ENCODE measurements at places on chromosomes 12 and 14.

DNA sequence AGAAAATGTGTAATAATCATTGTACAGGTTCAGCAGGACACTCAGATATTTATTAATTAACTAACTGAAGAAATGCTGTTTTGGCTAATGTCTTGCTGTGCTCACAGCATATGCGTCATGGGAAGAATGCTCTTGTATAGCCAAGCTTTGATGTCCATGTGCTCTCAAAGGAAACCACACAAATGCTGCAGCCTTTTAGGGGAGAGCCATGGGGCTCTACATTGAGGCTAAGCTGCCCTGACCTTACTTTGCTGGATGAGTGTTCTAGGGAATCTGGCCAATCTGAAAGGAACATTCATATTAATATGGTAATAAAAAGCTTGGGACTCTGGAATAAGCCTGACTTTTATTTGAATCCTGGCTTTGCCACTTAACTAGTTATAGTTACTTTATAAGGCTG, 9.5 kb upstream of the CRADD start:
- no peak for DNase-seq

DNA sequence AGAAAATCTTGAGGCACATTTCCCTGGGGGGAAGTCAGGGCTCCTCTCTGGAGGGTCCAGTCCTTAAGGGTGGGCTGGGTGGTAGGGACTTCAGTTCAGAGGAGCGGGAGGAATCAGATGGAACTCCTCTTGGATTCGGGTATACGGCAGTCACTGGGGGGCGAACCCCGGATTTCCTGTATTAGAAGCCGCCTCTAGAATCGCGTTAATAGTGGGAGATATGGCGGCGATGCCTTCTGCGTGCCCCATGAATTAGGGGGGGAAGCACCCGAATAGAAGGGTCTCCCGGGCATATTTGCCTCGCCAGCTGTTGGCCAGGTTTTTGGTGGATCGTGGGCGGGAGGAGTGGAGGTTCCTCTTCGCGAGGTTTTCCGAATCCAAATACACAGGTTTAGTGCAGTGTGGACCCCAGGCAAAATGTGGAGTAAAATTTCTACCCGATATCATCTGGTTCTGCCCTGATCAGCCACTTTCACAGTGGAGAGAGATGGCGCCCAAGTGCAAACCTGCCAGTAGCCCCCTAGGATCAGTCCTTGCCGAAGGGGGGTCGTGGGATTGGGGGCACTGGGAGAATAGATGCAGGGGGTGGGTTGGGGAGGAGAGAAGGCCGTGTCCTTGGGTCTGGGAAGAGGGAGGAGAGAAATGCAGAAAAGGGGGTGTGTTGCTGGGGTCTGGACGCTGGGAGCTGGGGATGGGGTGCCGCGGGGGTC, 628 bp downstream of the MEG3 start:
- no peak for DNase-seq

GRCh38 chr14:51014625-51015024, 70.3 kb upstream of the PYGL start:
- DNase-seq: no peak

- no peak for DNase-seq
Measured at GRCh38 chr12:92665496-92665895, 37.3 kb upstream of the PLEKHG7 start.

DNA sequence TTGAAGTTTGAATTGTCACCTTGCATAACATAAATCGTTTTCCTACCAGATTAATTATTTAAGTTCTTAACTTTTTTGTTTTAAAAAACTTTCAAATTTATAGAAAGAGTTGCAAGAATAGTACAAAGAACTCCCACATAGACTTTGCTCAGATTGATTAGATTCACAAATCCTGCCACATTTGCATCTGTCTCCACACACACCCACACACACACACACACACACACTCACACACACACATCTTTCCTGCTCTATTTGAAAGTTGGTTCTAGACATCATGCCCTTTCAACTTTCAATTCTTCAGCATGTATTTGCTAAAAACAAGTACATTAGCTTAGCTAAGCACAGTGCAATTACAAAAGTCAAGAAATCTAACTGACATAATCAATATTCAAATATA, 184.0 kb downstream of the ITPR2 start:
- DNase-seq: no peak

GRCh38 chr14:69387311-69387710, 10.8 kb downstream of the ERH start:
- no peak for DNase-seq

- DNase-seq: no peak
Measured at GRCh38 chr12:52005903-52006703, 643 bp upstream of the TAMALIN start.

GRCh38 chr14:68846466-68846865, 53.6 kb upstream of the ZFP36L1 start:
- DNase-seq: no peak

GRCh38 chr12:14216405-14217294, 148.8 kb upstream of the ATF7IP start:
- DNase-seq: no peak

DNA sequence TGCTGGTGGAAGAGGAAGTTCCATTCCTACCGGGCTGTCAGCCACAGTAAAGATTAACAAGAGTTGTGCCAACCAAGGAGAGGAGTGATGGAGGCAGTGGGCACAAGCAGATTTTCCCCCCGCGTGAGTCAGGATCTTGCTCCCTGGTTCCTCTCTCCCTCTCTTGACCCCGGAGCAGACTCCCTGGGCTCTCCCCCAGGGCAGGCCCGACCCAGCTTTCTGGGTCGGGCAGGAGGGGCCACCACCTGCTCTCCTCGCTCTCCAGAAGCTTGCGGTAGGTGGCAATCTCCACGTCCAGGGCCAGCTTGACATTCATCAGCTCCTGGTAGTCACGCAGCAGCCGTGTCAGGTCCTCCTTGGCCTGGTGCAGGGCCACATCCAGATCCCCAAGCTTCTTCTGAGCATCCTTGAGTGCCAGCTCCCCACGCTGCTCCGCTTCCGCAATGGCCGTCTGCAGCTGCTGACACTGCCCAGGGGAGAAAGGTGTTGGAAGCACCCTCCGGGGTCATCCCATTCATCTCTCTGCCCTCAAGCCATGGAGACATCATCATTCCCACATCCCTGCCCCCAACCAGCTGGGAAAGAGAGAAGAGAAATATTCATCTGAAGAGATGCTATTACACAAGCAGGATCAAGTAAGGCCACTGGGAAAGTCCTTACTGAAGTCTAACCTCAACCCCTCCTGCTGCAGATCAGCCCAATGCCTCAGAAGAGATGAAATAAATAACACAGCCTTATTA, 9.0 kb upstream of the KRT4 start:
- DNase-seq: no peak

DNA sequence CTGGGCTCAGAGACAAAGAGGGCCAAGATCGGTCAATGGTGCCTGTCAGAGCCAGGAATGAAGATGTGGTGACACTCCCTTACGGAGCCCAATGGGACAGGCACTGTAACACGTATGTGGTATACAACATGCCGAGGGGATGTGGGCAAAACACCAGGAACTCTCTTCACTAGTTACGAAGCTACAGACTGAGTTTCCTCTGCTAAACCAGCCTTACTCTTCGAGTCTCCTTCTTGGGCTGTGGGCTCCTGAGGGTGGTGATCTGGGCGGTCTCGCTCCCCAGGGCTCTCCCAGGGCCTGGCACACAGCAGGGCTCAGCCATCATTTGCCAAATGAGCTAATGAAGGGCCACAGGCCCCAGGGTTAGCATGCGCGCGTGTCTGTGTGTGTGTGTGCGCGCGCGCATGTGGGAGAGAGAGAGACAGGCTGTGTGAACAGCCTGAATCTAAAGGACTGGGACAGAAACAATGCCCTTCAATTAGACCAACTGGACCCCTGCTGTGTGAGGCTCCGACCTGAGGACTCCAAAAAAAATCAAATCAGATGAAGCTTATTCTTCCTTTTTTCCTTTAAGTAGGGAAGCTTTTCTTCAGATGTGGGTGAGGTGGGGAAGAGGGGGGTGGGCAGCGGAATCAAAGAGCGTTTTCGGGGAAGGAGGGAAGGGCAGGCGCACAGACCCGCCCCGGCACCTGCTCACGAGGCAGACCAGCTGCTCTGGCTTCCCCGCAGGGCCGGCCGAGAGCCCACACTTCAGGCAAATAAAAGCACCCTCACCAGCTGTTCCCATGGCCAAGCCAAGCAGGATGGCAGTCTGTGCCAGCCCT, 42.5 kb downstream of the CCDC88C start:
- peak; percentile 40 for DNase-seq

GRCh38 chr12:25311506-25311905, 60.8 kb upstream of the KRAS start:
- no peak for DNase-seq

DNA sequence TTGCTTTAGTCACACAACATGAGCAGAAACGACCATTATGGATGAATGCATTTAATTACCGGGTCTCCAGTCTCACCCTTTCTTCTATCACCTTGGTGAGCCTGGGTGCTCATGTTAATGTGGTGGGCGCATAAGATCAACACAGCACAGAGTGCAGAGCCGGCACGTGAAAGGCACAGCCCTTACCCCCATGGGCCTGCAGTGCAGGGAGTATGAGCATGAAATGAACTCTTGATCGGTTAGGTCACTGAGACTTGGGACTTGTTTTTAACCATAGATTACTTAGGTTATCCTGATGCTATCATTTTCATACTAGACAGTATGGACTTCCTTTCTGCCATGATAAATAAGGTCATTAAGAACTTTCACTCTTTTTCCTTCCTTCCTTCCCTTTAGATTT, 156.8 kb downstream of the CRADD start:
- no peak for DNase-seq

GRCh38 chr12:110785240-110785639, 42.5 kb upstream of the PPP1CC start:
- DNase-seq: no peak

- DNase-seq: no peak
Measured at GRCh38 chr12:30622509-30622908, 73.2 kb downstream of the IPO8 start.

DNA sequence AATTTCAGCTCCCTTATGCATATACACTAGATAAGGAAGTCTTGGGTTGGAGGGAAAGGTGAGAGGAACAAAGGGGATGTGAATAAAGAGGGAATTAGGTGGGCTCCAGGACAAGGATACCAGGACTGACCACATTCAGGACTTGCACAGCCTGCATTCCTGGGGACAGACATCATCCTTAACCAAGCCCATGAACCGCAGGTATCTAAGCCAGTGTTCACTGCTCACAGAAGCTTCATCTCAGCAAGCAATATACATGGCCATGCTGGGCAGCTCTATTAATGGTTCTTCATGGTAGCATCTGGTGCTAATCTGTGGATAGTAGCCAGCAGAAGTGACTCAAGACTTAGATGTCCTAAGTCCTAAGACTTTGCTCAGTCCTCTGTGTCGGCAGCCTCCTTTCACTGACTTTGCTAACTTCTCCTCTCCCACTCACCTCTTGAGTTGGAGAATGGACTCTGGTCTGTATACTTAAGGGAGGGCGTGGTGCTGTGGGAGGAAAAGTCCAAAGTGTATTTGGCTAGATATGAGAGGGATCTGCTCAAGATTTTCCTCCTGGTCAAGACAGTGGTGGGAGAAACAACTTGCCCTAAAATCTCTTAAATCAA, 136.1 kb downstream of the ASCL1 start:
- no peak for DNase-seq

DNA sequence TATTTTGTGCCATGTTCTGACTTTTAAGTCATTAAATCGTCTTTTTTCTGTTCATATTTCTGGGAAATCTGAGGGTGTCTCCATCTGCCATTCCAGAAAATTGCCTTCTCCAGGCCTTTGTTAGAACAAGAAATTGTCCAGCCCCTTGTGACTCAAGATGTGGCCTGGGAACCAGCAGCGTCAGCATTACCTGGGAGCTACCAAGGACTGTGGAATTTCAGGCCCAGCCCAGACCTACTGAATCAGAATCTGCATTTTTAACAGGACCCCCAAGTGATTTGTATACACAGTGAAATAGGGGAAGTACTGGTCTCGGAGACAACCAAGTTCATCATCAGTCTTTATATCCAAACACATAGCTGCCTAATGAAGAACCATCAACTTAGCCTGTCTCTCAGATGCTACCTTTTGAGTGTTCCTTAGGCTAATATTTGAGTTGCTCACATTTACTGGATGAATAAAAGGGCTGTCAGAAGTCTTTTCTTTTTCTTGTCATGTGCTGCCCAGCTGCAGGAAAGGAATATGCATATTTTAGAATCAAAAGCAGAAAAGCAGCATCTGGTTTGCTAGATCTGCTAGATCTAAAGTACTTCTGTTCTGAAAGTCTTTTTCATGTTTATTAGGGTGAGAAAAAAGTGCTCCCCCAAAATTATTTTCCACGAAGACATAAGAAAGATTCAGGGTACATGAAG, 21.2 kb downstream of the GPHB5 start:
- DNase-seq: no peak

GRCh38 chr14:103625356-103626095, 3.5 kb upstream of the KLC1 start:
- no peak for DNase-seq

DNA sequence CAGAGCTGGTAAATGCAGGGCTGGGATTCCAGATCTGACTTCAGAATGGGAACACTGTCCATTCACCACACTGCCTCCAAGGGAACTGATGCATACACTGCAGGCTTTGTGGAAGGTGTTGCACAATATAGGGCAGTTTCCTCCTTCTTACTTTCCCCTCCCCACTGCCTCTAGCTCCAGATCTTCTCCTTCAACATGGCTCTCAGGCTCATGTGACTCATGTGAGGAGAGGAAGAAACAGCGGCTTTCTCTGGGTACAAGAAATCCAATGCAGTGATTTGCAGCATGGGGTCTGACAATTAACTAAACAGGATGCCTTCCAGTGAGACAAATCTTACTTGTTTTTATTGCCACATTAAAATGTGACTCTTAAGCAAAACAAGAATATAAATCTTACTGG, 447.6 kb upstream of the CCDC196 start:
- DNase-seq: no peak

GRCh38 chr12:87656311-87656710, 372.9 kb downstream of the C12orf50 start:
- DNase-seq: no peak

- DNase-seq: no peak
Measured at GRCh38 chr12:24678436-24678835, 270.5 kb downstream of the BCAT1 start.

DNA sequence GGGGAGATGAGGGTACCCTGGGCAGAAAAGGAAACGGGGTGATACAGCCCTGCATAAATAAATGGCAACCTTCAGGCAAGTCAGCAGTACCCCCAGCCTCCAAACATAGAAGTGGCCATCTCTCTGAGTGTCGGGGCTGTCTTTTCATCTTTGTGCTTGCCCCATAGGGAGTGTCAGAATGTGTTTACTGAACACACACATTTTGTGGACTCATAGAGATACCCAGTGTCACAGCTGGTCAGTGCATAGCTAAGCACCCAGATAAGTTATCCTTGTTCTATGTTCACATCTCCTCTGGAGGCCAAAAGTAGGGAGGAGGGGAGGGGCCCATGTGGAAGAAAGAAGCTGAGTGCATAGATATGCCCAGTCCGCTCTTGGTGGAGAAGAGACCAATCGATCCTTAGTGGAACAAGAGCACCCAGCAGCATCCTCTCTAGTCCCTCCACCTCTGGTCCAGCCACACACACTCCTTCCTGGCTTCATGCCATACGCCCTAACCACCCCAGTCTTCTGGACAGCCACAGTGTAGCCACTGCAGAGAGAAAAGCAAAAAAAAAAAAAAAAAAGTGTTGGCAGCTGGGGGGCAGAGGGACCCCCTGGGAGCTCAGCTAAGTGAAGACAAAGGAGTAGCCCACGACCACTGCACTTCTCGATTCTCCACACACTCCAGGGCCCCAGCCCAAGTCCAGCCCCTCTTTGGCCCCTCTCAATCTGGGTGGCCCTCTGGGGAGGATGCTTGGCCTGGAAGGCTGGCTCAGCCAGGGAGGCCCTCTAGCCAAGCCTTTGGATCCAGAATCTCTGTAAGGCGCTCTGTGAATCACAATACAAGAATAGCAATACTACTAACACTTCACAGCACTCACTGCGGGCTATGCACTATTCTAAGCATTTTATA, 2.6 kb downstream of the ITGA7 start:
- DNase-seq: no peak

- DNase-seq: no peak
Measured at GRCh38 chr14:68607081-68607866, 185.6 kb downstream of the ZFP36L1 start.
